ENCODE measurements at places on chromosomes 7 and 10. TPM values are rescaled to one million over a fixed set of nuclear protein-coding genes. Genes with fewer than 3 reads are reported as not detected.

SH3PXD2A gene
- total RNA-seq = 1.3 TPM

PRF1 gene
- not detected for total RNA-seq

SCIN gene
- total RNA-seq = 0.28 TPM

PRR15 gene
- 3.8 TPM for total RNA-seq

PAX4 gene
- total RNA-seq = not detected

HNRNPH3 gene
- total RNA-seq = 193 TPM

TYW1B gene
- total RNA-seq = 2.2 TPM

PON3 gene
- total RNA-seq = 38.1 TPM

IFIT1B gene
- not detected for total RNA-seq

WIPF3 gene
- total RNA-seq = 0.39 TPM
